ENCODE measurements at places on chromosomes 3 and 15. TPM values are rescaled to one million over a fixed set of nuclear protein-coding genes. Genes with fewer than 3 reads are reported as not detected.

GRCh38 chr15:39488516-39488915 is 92.4 kb upstream of the THBS1 start:
- no peak for DNase-seq

- DNase-seq = no peak
Observed at GRCh38 chr3:41120460-41120859, 78.8 kb upstream of the CTNNB1 start.

DNA sequence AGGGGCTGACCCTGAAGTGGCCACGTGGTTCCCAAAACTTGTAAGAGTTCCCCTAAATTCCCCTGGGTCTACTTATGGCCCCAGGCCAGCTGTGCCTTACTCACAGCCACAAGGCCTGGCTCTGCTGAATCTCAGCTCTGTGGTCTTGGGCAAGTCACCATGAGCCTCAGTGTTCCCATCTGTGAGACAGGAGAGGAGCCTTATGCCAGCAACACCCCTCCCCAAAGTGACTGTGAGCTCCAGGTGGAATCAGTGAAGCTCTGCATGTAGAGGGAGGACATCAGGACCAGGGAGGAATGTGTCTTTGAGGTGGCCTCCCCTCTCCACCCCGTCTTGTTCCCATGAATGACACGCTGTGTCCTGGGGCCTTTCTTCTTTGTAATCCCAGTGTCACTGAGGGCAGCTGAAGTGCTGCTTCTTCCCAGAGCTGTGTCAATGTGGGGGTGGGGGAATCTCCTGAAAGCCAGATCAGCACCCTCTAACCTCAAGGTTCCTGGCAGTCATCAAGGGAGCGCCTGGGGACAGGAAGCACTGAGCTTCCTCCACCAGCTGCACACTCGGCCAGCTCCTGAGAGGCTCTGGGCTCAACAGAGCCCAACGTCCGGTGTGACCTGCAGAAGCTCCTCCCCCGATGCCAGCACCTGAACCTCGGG is 258.9 kb downstream of the UACA start:
- no peak for DNase-seq

- DNase-seq = peak; percentile 2
Observed at GRCh38 chr3:76107935-76108570, 322.7 kb upstream of the ZNF717 start.

- no peak for DNase-seq
Observed at GRCh38 chr3:152677491-152677890, 157.4 kb upstream of the P2RY1 start.

The EAF2 gene
- total RNA-seq = 4.9 TPM

DNA sequence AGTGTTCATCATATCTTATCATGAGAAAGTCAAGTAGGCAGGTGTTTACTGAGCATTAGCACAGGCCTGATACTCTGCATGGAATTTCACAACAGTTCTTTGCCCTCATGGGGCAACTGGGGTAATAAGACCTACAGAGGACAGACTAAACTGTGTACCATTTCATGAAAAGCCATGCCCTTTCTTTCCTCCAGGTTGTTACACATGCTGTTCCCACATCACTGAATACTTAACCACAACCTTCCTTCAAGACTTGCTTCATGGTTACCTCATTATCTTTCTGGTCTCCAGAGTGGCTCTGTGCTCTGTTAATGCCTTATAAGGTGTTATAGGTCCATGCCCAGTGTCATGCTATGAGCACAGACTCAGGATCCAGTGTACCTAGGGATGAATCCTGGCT is 28.2 kb upstream of the RSL24D1 start:
- no peak for DNase-seq

The GOLGA8H gene
- total RNA-seq = not detected

The KLHL40 gene
- not detected for total RNA-seq

DNA sequence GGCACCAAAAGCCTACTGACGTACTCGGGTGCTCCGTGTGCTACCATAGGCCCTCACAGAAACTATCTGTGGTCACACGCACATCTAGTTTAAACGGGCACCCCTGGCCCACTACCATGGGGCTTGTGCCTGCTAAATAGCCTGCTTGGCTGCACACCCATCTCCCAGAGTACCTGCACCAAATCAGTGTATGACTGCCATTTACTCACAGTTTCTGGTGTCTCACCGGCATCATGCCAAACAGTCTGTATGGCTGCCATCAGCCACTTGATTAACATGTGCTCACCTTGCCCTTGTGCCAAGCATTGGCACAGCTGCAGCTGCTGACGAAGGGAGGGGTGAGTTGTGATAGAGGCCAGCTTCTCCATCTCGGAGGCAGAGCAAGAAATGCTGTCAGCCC is 232.7 kb downstream of the IGSF11 start:
- no peak for DNase-seq

DNA sequence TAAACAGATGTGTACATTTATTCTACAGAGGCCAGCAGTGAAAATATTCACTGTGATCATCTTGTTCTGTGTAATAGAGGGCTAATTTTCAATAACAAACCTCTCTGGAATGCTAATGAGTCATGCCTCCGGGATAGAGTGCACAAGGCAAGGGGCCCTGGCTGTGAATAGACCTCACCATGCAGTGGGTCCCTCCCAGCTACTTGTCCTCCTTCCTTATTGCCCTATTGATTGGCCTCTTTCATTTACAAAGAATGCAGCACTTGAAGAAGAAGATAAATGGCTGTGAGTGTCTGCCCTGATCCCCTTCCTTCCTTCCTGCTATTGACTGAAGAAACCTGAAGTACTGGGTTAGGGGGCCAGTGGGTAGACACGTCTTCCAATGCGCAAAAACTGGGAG is 436.3 kb downstream of the WDR72 start:
- no peak for DNase-seq

The PDZRN3 gene
- 0.07 TPM for total RNA-seq

The KCTD6 gene
- total RNA-seq = 3.5 TPM

DNA sequence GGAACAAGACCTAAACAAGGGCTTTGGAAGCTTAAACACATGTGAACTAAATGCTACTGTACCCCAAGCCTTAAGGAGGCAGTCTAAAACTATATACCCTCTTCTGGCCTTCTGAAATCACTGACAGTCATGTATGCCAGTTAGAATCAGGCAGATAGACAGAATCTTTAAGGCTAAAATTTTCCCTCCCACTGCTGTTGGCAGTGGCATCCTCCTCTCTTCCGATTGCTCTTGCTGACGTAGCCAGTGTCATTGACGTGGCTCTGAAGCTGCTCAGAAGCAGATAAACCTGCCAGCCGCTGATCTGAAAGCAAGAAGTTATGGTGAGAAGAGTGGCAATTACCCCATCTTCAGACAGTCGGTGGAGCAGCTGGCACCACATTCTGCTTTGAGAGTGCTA is 3.3 kb downstream of the RYR3 start:
- DNase-seq = no peak

The MED12L gene
- not detected for total RNA-seq

The SCAANT1 gene
- not detected for total RNA-seq

GRCh38 chr15:40893019-40893670 is 1.1 kb upstream of the VPS18 start:
- DNase-seq = no peak

GRCh38 chr3:64651303-64651702 is 36.5 kb downstream of the ADAMTS9 start:
- no peak for DNase-seq

GRCh38 chr3:16176391-16177030 is 2.0 kb downstream of the GALNT15 start:
- no peak for DNase-seq

The FEZF2 gene
- not detected for total RNA-seq

- no peak for DNase-seq
Observed at GRCh38 chr3:108488631-108489030, 21.8 kb downstream of the MYH15 start.

- DNase-seq = no peak
Observed at GRCh38 chr3:70471464-70472342, 159.3 kb upstream of the MDFIC2 start.

GRCh38 chr3:101685870-101686307 is 629 bp downstream of the RPL24 start:
- no peak for DNase-seq

DNA sequence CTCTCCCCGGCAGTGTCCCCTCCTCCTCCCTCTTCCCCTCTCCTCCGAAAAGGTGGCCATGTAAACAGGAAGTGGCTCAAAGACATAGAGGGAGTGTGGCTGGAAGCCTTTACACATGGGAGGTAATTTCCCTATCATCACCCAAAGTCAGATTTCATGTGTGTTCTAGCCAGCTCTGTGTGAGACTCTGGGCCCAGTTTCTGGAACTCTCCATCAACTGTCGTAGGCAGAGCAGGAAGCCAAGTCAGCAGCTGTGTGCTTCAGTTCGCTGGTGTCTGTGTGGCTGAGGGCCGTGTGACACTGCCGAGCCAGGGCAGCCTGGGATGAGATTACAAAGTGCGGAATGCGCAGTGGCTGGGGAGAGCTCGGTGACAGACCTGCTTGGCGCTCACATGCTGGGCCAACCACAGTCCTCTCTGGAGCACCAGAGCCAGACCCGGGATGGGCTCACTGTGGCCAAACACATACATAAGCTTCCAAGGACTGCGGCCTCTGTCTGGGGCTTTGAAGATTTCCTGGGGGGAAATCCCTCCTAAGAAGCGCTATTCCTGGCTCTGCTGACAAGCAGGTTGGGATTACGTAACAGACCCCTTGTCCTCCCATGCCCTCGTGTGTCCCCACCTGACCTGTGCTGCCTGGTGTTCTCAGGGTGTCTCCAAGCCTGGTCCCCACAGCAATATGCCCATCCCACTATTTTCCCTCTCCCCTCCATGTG is 50.7 kb downstream of the UMPS start:
- DNase-seq = no peak

The SLC35G2 gene
- total RNA-seq = 2.1 TPM

The CPN2 gene
- not detected for total RNA-seq

DNA sequence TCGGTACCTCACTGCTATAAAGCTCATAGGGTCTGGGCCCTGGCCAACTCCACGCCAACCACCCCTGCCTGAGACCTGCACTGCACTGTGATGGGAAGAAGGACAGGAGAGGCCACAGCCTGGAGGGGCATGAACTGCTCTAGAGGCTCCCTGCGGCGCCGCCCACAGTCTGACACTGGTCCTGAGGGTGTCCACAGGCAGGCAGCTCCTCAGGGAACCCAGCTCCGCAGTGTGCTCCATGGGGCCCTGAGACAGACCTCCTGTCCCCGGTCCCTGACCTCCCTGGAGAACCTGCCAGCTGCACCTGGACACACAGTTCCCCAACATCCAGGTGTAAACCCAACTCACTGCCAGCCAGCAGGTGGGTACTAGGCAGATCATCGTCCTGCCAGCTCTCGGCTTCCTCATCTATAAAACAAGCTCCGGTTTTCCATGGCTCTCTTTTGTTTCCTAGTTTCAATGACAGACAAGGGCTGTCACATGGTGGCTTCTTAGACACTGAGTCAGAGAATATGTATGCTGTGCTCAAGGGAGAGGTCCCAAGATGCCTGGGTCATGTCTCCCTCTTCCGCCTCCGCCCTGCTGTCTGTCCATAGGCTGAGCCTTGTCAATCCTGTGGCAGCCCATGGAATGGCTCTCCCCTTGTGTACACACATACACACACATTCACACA is 5.1 kb upstream of the HAPLN3 start:
- no peak for DNase-seq

DNA sequence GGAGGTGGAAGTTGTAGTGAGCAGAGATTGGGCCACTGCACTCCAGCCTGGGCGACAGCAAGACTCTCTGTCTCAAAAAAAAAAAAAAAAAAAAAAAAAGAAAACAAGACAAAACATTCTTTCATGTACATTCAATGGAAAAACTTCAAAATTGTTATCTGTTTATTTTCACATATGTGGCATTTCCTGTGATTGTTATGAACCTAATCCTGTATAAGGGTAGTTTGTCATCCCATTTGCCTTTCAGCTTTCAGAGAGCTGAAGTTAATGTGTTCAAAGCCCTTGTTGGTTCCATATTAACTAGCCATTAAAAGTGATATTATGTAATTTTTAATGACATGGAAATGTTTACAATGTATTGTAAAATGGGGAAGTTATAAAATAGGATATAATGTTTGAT is 17.3 kb upstream of the NCK1 start:
- DNase-seq = no peak

GRCh38 chr3:101081999-101082398 is 88.8 kb upstream of the ABI3BP start:
- no peak for DNase-seq

The C3orf33 gene
- 5.3 TPM for total RNA-seq

The SNX4 gene
- total RNA-seq = 30.0 TPM

GRCh38 chr15:37100109-37100965 is at the start of gene MEIS2:
TSS of gene MEIS2 (minus strand) at chr15:37100549. CDS start at chr15:37099466, 1,083 bp downstream.
- DNase-seq = peak; percentile 91

The PARP6 gene
- total RNA-seq = 42.9 TPM

- peak; percentile 15 for DNase-seq
Observed at GRCh38 chr3:173371848-173372487, 25.6 kb upstream of the NLGN1 start.

DNA sequence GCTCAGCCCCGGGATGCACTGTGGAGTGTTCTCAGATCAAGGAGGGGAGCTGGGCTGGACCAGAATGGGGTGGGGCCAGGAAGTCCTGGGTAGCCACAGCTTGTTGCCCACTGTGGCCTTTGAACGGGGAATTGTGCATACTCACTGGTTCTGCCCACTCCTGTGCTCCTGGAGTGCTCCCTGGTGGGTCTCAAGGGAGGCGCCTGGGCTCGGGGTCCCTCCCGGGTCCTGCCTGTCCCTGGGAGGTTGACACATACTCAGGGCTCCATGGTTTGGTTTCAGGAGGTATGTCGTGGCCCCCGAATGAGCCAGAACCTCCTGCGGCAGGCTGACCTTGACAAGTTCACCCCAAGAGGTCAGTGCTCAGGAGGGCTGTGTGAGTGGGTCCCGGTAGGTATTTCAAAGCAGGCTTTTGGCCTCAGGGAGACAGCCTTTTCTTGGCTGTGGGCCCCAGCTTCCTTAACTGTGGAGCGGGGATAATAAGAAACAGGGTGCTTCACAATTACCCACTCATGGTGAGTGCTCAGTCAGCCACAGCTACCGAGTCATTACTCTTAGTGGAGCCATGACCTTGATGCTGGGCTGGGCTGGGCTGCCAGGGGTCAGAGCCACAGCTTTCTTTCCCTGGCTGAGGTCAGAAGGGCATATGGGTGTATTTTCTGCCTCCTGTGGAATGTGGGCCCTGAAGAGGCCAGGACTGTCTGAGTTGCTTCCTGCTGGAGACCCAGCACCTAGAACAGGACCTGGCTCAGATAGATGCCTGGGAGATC is 7.6 kb downstream of the DNAH1 start:
- no peak for DNase-seq

DNA sequence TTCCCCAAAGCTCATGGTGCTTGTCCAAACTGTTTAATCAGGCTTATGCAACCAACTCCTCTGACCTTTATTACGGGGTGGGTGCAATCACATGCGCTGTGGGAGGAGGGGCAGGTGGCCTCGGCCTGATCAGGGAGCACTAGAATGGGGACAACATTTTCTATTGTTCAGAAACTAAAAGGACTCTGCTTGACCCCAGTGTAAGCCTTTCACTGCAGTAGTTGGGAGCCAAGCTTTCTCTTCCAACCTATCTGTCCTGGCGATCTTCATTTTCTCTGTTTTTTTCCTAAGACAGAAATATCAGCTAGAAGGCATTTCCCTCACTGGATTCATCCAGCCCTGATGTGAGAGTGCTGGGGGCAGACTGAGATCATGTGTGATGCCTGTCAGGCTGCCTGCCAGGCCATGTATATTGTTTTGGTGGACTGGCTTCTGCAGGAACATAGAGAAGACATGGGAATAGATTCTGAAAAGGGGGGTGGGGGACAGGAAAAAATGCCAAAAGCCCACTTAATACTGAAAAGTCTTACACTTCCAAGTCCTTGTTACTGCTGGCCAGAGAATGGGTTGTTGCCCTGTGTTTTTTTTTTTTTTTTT is 627.0 kb upstream of the TBL1XR1 start:
- DNase-seq = no peak

The GOLGA8F gene
- total RNA-seq = not detected
